Naive thymus-derived CD4-positive, alpha-beta T cell (primary cell): ENCODE measurements at places on chromosomes 11 and 22.

DNA sequence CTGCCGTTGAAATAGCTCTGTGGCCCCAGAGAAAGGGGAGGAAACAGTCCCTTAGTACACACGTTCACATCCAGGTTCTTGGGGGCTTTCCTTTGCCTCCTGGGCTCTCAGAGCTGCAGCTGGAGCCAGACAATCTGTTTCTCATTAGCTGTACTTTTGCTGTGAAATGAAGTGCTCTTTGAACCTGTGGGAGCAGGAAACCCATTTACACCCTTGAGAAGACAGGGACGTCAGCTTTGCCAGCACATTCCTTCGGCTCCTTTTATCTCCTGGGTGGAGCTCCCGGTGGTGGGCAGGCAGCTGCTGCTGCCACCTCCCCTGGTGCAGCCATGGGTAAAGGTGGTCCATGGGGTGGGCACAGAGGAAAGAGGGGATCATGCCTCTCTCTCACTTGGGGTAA is 80.6 kb upstream of the TIMP3 start:
- H3K27me3 ChIP-seq: no peaks in the 10 kb centered on the region
- no peak for DNase-seq
- H3K4me3 ChIP-seq: no peak overlapping the region
- no peak overlapping the region for H3K27ac ChIP-seq

GRCh38 chr11:44335052-44335760 is 25.3 kb upstream of the ALX4 start:
- no peak overlapping the region for H3K4me3 ChIP-seq
- no peaks in the 10 kb centered on the region for H3K4me1 ChIP-seq
- H3K36me3 ChIP-seq: no peaks in the 10 kb centered on the region
- no peaks in the 10 kb centered on the region for H3K27me3 ChIP-seq
- H3K27ac ChIP-seq: no peak overlapping the region

DNA sequence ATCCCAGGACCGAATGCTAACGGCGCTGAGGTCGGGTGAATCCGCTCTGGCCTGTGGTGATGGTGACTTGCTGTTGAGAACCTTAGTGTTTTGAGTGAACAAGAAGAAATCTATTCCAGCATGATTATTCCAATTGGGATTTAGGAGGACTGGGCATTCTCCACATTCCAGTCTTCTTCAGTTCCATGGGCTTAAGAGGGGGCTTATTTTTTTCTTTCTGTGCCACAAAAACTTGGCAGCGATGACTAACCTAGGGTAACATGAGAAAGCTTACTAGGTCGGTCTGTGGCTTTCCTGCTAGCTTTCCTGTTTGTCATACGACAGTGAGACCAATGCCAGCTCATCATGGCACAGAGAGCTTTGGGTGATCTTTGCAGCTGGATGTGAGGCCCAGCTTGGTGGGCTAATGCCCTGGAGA is 62.9 kb upstream of the ATXN10 start:
- H3K36me3 ChIP-seq: no peaks in the 10 kb centered on the region
- no peak for DNase-seq
- no peaks in the 10 kb centered on the region for H3K27me3 ChIP-seq
- no peaks in the 10 kb centered on the region for H3K4me1 ChIP-seq
- H3K4me3 ChIP-seq: no peak overlapping the region
- no peak overlapping the region for H3K27ac ChIP-seq

GRCh38 chr11:109968781-109969180 is 124.4 kb upstream of the ZC3H12C start:
- H3K4me1 ChIP-seq: no peaks in the 10 kb centered on the region
- no peak for DNase-seq
- H3K27me3 ChIP-seq: no peaks in the 10 kb centered on the region
- no peaks in the 10 kb centered on the region for H3K36me3 ChIP-seq
- H3K4me3 ChIP-seq: no peak overlapping the region

GRCh38 chr11:33635161-33635560 is 65.5 kb downstream of the C11orf91 start:
- H3K4me3 ChIP-seq: no peak overlapping the region
- no peaks in the 10 kb centered on the region for H3K27me3 ChIP-seq
- H3K27ac ChIP-seq: no peak overlapping the region
- no peaks in the 10 kb centered on the region for H3K36me3 ChIP-seq
- no peak for DNase-seq

DNA sequence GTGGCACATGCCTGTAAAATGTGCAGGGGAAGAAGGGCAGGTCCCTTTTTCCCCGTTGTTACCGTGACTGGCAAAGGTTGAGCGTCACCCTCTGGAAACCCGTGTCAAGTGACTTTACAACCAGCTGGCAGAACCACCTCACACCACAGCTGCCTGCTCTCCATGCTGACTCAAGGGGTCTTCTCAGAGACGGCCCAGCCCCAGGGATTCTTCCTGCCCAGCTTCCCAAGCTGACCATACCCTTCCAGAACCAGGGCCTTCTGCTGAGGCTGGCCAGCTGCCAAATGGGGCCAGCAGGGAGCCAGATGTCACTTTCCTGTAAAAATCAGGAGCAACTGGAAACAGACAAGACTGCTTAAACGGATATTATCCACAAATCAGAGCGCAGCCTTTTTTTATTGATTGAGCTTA is 6.3 kb downstream of the PC start:
- no peak overlapping the region for H3K4me3 ChIP-seq
- peaks cover 5% of the 10 kb centered on the region for H3K36me3 ChIP-seq
- H3K27me3 ChIP-seq: no peaks in the 10 kb centered on the region
- H3K27ac ChIP-seq: no peak overlapping the region

GRCh38 chr22:29157759-29158535 is 47.7 kb upstream of the EMID1 start:
- H3K4me3 ChIP-seq: no peak overlapping the region
- DNase-seq: no peak
- no peak overlapping the region for H3K27ac ChIP-seq
- no peaks in the 10 kb centered on the region for H3K4me1 ChIP-seq
- no peaks in the 10 kb centered on the region for H3K27me3 ChIP-seq
- no peaks in the 10 kb centered on the region for H3K36me3 ChIP-seq

- H3K36me3 ChIP-seq: peaks cover 12% of the 10 kb centered on the region
- no peaks in the 10 kb centered on the region for H3K27me3 ChIP-seq
- H3K4me1 ChIP-seq: peaks cover 3% of the 10 kb centered on the region
- H3K4me3 ChIP-seq: no peak overlapping the region
- DNase-seq: no peak
- H3K27ac ChIP-seq: peak overlapping the region; percentile 46
Observed at GRCh38 chr11:1881442-1882264, 10.0 kb downstream of the PRR33 start.

DNA sequence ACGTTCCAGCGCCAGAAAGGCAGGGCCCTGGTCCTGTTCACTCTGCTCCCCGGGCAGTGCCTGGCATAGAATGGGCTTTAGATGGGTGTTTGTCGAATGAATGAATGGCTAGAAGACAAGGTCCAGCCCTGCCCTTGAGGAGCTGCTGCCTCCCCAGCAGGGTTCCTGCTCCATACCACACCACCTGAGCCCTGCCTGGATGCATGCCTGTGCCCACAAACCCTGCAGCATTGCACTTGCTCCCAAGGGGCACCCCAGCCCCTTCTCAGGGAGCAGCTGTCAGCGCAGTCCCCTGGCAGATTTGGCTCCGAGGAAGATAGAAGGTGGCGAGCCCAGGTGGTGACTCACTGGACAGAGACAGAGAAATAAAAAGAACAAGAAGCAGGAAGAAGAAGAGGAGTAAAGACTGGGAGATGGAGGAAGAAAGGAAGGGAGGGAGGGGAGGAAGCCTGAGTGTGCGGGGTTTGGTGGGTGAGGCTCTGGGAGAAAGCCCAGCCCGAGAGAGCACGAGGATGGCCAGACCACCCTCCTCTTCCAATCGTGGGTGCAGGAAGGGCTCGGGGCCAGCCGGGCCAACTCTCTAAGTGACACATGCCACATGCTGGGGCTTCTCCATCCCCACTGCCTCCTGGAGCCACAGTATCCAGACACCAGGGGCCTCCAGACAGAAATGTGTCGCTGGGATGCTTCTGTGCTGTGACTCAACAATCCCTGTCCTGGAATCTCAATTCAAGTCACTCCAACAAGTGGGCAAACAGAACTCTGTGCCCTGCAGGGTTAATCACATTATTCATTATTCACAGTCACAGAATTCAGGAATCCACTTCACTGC is 1474.3 kb downstream of the BRD1 start:
- no peaks in the 10 kb centered on the region for H3K36me3 ChIP-seq
- no peak overlapping the region for H3K4me3 ChIP-seq
- no peak overlapping the region for H3K27ac ChIP-seq
- DNase-seq: no peak

GRCh38 chr11:57001674-57002401 is 13.1 kb downstream of the OR5AK2 start:
- no peak for DNase-seq
- no peaks in the 10 kb centered on the region for H3K4me1 ChIP-seq
- no peaks in the 10 kb centered on the region for H3K27me3 ChIP-seq
- no peak overlapping the region for H3K4me3 ChIP-seq
- no peak overlapping the region for H3K27ac ChIP-seq

DNA sequence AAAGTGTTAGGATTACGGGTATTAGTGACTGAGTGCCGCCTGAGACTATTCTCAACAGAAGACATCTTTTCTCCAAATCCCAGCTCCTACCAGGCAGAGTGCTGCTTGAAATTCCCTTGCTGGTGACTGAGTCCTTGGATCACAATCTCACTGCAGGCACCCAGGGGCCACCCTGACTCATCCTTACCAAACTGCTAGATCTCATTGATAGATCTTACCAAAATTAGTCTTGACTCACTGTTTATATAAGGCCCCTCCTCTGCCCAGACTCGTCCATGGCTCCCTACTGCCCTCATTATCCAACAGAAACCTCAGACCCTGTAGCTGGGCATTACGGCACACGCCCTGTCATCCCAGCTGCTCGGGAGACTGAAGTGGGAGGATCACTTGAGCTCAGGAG is 14.7 kb downstream of the TBC1D10A start:
- H3K36me3 ChIP-seq: no peaks in the 10 kb centered on the region
- peak overlapping the region; percentile 75 for H3K27ac ChIP-seq
- DNase-seq: no peak
- no peaks in the 10 kb centered on the region for H3K27me3 ChIP-seq
- peak overlapping the region; percentile 1 for H3K4me3 ChIP-seq

GRCh38 chr11:2537010-2537705 is 92.3 kb downstream of the KCNQ1 start:
- peaks cover 15% of the 10 kb centered on the region for H3K4me1 ChIP-seq
- DNase-seq: no peak
- H3K36me3 ChIP-seq: peaks cover 9% of the 10 kb centered on the region
- no peak overlapping the region for H3K4me3 ChIP-seq
- no peaks in the 10 kb centered on the region for H3K27me3 ChIP-seq

DNA sequence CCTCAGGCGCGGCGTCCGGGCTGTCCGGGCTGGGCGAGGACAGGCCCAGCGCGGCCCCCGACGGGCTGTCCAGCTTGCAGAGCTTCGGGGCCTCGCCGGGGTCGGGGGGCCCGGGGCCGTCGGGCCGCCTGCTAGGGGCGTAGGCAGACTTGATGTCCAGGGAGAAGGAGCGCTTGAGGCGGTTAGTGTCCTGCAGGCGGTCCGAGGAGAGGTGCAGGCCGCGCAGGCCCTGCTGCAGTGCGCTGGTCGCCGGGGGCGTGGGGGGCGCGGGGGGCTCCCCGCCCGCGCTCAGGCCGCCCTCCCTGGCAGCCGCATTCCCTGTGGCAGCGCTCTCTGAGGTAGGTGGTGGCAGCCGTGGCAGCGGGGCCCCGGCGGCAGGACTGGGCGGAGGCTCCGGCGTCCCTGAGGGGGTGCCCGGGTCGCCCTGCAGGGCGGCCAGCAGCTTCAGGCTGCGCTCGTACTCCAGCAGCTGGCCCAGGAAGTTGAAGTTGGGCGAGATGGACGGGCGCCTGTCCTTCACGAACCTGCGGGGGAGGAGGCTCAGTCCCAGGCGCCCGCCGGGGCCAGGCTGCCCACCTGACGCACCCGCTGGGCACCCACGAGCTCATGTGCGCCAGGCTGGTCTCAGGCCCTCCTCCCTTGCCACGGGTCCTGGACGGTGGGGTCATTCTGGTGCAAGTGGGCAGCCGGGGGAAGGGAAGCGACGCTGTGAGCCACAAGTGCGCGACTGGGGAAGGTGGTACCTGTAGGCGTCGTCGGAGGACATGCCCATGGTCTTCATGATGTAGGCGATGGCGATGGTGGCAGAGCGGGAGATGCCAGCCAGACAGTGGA is 14.8 kb downstream of the DUSP8 start:
- no peaks in the 10 kb centered on the region for H3K36me3 ChIP-seq
- H3K4me3 ChIP-seq: no peak overlapping the region
- H3K27ac ChIP-seq: no peak overlapping the region
- H3K27me3 ChIP-seq: no peaks in the 10 kb centered on the region
